Activated CD4-positive, alpha-beta memory T cell treated with anti-CD3 and anti-CD28 coated beads for 36 hours (primary cell): ENCODE measurements at places on chromosomes 6 and 20. TPM values are rescaled to one million over a fixed set of nuclear protein-coding genes. Genes with fewer than 3 reads are reported as not detected.

Gene SNPH
- 3.4 TPM for total RNA-seq

- no peak for DNase-seq
- H3K27me3 ChIP-seq, result no peaks in the 10 kb centered on the region
Observed at GRCh38 chr20:51470499-51470820, 72.1 kb downstream of the NFATC2 start.

DNA sequence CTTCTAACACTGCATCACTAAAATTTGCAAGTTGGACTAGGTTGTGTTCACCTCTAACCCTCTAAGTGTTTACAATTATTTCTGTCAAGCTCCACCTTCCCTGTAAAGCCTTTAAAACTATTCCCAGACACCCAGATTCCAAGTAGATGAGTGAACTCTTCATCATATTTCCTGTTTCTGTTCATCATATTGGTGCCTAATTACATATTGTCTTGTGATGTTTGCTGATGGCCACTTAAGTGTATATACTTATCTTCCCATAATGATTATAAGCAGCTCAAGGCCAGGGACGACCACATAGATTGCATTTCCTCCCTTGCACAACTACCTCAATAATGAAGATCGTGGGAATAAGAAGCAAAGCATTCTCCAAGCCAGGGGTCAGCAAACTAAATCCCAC lies 16.8 kb downstream of the TNFRSF21 start:
- peaks cover 6% of the 10 kb centered on the region for H3K27me3 ChIP-seq
- H3K36me3 ChIP-seq, result no peaks in the 10 kb centered on the region
- H3K4me1 ChIP-seq, result no peaks in the 10 kb centered on the region
- H3K4me3 ChIP-seq, result no peak overlapping the region

DNA sequence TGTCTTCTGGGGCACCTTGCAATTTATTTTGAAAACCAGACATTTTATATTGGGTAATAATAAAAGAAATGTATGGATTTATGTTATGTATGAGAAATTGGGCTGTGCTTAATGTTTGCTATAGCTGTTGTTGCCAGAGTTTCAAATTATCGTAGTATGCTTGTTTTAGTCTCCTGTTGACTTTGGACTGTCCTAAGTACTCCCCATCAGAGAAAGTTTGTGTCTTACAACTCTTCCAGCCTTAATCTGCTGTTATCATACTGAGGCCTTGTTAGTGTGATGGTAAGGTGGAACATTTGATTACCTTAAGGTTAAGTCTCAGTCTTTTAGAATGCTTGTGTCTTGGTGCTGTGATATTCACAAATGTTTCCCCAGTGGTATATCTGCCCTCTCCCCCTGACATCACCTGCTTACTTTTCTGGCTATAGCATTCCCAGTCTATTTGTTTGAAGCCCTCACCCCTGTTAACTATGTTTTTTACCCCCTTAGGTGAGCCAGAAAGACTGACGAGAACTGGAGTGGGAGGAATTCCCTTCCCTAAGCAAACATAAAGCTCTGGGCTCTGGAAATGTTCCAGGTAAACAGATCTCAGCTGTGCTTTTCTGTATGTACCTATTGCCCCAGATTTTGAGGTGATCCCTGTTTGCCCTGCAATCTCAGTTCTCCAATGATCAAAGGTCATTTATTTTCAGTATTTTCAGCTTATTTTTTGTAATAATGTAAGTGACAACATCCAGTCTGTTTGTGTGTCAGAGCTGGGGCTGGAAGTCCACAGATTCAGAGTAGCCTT lies 581.1 kb upstream of the CITED2 start:
- no peaks in the 10 kb centered on the region for H3K36me3 ChIP-seq
- no peak overlapping the region for H3K4me3 ChIP-seq
- H3K4me1 ChIP-seq, result no peaks in the 10 kb centered on the region
- no peak overlapping the region for H3K27ac ChIP-seq
- H3K27me3 ChIP-seq, result peaks cover 4% of the 10 kb centered on the region

GRCh38 chr6:14754751-14755513 lies 490.9 kb upstream of the JARID2 start:
- peaks cover 2% of the 10 kb centered on the region for H3K36me3 ChIP-seq
- H3K27ac ChIP-seq, result peak overlapping the region; percentile 100
- H3K27me3 ChIP-seq, result no peaks in the 10 kb centered on the region
- peak overlapping the region; percentile 61 for H3K4me3 ChIP-seq
- DNase-seq, result peak; percentile 90

Gene HEY2
- not detected for total RNA-seq

DNA sequence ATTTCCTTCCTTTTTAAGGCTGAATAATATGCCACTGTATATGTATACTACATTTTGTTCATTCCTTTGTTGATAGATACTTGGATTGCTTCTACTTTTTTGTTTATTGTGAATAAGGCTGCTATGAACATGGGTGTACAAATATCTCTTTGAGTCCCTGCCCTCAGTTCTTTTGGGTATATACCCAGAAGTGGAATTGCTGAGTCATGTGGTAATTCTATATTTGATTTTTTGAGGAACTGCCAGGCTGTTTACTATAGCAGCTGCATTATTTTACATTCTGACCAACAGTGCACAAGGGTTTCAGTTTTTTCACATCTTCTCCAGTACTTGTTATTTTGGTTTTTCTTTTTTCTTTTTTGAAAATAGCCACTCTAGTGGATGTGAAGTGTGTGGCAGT lies 34.1 kb downstream of the CDS2 start:
- H3K27ac ChIP-seq, result no peak overlapping the region
- no peak for DNase-seq
- no peaks in the 10 kb centered on the region for H3K27me3 ChIP-seq
- no peak overlapping the region for H3K4me3 ChIP-seq

DNA sequence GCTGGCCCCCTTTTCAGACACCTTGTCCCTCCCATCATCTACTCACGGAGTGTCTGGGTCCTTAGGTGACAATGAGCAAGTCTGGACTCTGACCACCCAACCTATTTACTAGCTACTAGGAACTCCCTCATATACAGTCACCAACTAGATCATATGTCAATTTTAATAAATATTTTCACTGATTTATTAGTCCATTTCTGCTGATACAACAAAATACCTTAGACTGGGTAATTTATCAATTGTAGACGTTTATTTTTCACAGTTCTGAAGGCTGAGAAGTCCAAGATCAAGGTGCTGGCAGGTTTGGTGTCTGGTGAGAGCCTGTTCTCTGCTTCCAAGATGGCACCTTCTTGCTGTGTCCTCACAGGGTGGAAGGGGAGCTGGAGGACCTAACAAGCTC lies 229.7 kb downstream of the PTPRT start:
- no peak overlapping the region for H3K27ac ChIP-seq
- H3K4me3 ChIP-seq, result no peak overlapping the region
- H3K4me1 ChIP-seq, result no peaks in the 10 kb centered on the region
- no peaks in the 10 kb centered on the region for H3K27me3 ChIP-seq
- no peak for DNase-seq
- H3K36me3 ChIP-seq, result no peaks in the 10 kb centered on the region

Gene MYLK4
- total RNA-seq, result 0.05 TPM

Gene C6orf132
- total RNA-seq, result 0.22 TPM

GRCh38 chr20:699811-700338 lies 24.3 kb upstream of the SCRT2 start:
- H3K27ac ChIP-seq, result no peak overlapping the region
- DNase-seq, result no peak
- no peak overlapping the region for H3K4me3 ChIP-seq
- H3K27me3 ChIP-seq, result peaks cover 2% of the 10 kb centered on the region

DNA sequence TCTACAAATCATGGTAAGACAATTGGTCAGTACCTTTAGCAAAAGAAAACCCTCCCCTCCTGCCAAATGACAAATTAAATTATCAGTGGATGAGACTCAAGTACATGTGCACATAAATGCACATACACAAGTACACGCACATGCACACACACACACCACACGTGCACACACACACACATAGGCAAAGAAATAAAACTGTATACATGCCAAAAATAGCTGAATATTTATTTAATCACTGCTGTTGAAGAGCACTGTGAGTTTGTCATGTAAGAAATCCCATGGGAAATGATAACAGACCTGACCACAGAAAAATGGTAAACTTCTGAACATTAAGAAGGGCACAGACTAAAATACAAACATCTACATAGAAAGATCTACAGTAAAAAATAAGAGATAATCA lies 46.6 kb upstream of the TNFAIP3 start:
- H3K36me3 ChIP-seq, result no peaks in the 10 kb centered on the region
- DNase-seq, result no peak
- no peaks in the 10 kb centered on the region for H3K27me3 ChIP-seq
- peaks cover 87% of the 10 kb centered on the region for H3K4me1 ChIP-seq

Gene FAM184A
- total RNA-seq, result 10.8 TPM

Gene MRPS10
- 40.3 TPM for total RNA-seq

- no peak for DNase-seq
- H3K4me1 ChIP-seq, result peaks cover 35% of the 10 kb centered on the region
- H3K36me3 ChIP-seq, result peaks cover 68% of the 10 kb centered on the region
- H3K4me3 ChIP-seq, result no peak overlapping the region
Observed at GRCh38 chr6:17638212-17638715, 38.2 kb downstream of the FAM8A1 start.

GRCh38 chr6:36625158-36625919 lies 31.2 kb downstream of the SRSF3 start:
- peaks cover 14% of the 10 kb centered on the region for H3K4me1 ChIP-seq
- H3K27me3 ChIP-seq, result no peaks in the 10 kb centered on the region
- no peak for DNase-seq
- H3K4me3 ChIP-seq, result no peak overlapping the region

GRCh38 chr6:170505306-170505705 lies 47.8 kb downstream of the PSMB1 start:
- no peaks in the 10 kb centered on the region for H3K4me1 ChIP-seq
- peaks cover 3% of the 10 kb centered on the region for H3K36me3 ChIP-seq
- H3K4me3 ChIP-seq, result no peak overlapping the region
- H3K27ac ChIP-seq, result no peak overlapping the region

Gene BANF2
- total RNA-seq, result not detected
